Melanocyte of skin (primary cell): ENCODE measurements at places on chromosomes 2 and 18. TPM values are rescaled to one million over a fixed set of nuclear protein-coding genes. Genes with fewer than 3 reads are reported as not detected.

The SIGLEC15 gene
- total RNA-seq: under 0.01 TPM in 1 of 2 replicates, not detected in the other

The POTEE gene
- total RNA-seq: not detected in 2 replicates

The IL36RN gene
- not detected in 2 replicates for total RNA-seq

The IL18R1 gene
- total RNA-seq: 0.33 TPM in 1 of 2 replicates, not detected in the other

The G6PC2 gene
- total RNA-seq: not detected in 2 replicates

The LTBP1 gene
- 2.3 and 4.3 TPM in 2 replicates for total RNA-seq

The RETSAT gene
- total RNA-seq: 130 and 157 TPM in 2 replicates

The OTOS gene
- not detected in 2 replicates for total RNA-seq

The MROH2A gene
- total RNA-seq: not detected in 2 replicates

The APLF gene
- 3.0 and 5.4 TPM in 2 replicates for total RNA-seq

The CSRNP3 gene
- 3.4 and 6.5 TPM in 2 replicates for total RNA-seq

The PFN4 gene
- 1.0 TPM in 1 of 2 replicates, not detected in the other for total RNA-seq

The SCN7A gene
- total RNA-seq: not detected in 2 replicates

The CFC1 gene
- not detected in 2 replicates for total RNA-seq

The KIF1A gene
- 0.36 and 1.0 TPM in 2 replicates for total RNA-seq

The SFTPB gene
- not detected in 2 replicates for total RNA-seq

The FECH gene
- 46.1 and 53.8 TPM in 2 replicates for total RNA-seq

The CROCC2 gene
- total RNA-seq: under 0.01 TPM in 2 replicates

The SLC1A4 gene
- total RNA-seq: 366 and 373 TPM in 2 replicates

The IL1R2 gene
- total RNA-seq: 1.1 TPM in 1 of 2 replicates, not detected in the other

The CHST9 gene
- total RNA-seq: under 0.01 and 0.73 TPM in 2 replicates

The TFPI gene
- total RNA-seq: 8.9 and 9.0 TPM in 2 replicates

The PAIP2B gene
- total RNA-seq: 0.15 and 0.33 TPM in 2 replicates

The FLACC1 gene
- total RNA-seq: 2.0 and 5.9 TPM in 2 replicates

The STK36 gene
- 32.3 and 36.7 TPM in 2 replicates for total RNA-seq

The OTOF gene
- under 0.01 TPM in 1 of 2 replicates, not detected in the other for total RNA-seq

The CYP27C1 gene
- under 0.01 TPM in 1 of 2 replicates, not detected in the other for total RNA-seq

The CGREF1 gene
- total RNA-seq: 6.2 and 10.9 TPM in 2 replicates

The LAMA3 gene
- 0.34 and 0.36 TPM in 2 replicates for total RNA-seq

The SNORC gene
- total RNA-seq: 0.33 and 1.1 TPM in 2 replicates

The SCYGR4 gene
- total RNA-seq: under 0.01 and 0.36 TPM in 2 replicates

The IL1RN gene
- 0.69 TPM in 1 of 2 replicates, not detected in the other for total RNA-seq

The CIDEA gene
- total RNA-seq: 0.62 TPM in 1 of 2 replicates, not detected in the other
